ENCODE measurements at places on chromosomes 13 and 19. TPM values are rescaled to one million over a fixed set of nuclear protein-coding genes. Genes with fewer than 3 reads are reported as not detected.

The PDX1 gene
- not detected for total RNA-seq

The RUBCNL gene
- total RNA-seq, result 2.1 TPM

The NKPD1 gene
- 0.16 TPM for total RNA-seq

The ZNF296 gene
- total RNA-seq, result 0.98 TPM

The ZNF480 gene
- 8.0 TPM for total RNA-seq

The GRK1 gene
- not detected for total RNA-seq

The FAM124A gene
- 2.2 TPM for total RNA-seq

The C19orf67 gene
- not detected for total RNA-seq

DNA sequence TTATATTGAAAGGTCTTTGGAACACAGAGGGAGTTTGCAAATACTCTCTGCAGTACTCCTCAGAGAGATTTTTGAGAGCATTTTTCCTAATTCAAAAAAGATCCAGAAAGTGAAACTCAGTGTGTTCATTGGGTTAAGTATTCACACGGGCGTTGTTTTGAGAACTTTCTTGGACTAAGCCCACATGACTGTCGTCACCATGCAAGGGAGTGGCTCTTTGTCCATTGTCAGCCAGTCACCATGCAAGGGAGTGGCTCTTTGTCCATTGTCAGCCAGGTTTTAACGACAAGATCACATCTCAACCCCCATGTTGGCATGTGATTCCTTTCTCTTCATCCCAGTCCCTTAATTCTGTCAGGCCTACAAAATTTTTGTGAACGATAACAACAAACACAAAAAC, 81.2 kb upstream of the STK24 start:
- peak overlapping the region; percentile 54 for H3K27ac ChIP-seq
- H3K27me3 ChIP-seq, result no peaks in the 10 kb centered on the region
- DNase-seq, result no peak
- H3K4me1 ChIP-seq, result no peaks in the 10 kb centered on the region

DNA sequence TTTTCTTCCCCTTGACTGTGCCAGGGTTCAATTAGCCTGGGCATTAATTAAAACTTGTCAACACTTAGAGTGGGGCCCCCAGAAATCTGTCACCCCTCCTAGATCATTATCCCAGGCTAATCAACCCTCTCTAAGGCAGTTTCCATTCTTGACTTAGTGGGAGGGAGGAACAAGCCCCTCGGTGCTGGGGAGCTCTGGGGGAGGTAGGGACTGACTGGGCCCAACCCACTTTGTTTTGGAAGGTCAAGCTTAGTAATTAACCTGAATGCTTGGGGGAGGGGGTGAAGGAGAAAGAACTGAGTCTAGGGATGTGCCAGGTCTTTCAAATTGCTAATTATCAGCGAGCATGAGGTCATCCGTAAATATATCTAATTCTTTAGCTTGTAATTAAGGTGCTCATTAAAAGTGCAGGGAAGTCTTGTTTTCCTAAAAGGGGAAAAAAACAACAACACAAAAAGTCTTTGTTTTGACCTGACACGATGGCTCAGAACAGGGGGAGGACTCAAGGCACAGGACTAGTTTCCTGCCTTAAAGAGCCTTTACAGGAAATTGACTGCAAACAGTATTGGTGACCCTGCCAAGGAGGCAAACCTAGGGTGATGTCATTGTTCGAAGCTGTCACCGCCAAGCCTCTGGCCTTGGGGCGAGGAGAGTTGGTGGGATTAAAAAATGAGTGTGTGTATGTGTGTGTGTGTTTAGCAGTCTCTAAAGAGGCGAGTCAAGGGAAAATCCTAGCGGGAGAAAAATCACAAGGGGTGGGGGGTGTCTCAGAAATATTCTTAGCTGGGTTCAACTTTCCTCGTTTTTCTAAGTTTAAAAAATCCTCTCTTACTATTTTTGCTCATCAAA, 19.4 kb downstream of the ACTN4 start:
- no peak overlapping the region for H3K4me3 ChIP-seq
- H3K27ac ChIP-seq, result peak overlapping the region; percentile 98
- H3K36me3 ChIP-seq, result no peaks in the 10 kb centered on the region
- H3K27me3 ChIP-seq, result no peaks in the 10 kb centered on the region
- peaks cover 37% of the 10 kb centered on the region for H3K4me1 ChIP-seq

DNA sequence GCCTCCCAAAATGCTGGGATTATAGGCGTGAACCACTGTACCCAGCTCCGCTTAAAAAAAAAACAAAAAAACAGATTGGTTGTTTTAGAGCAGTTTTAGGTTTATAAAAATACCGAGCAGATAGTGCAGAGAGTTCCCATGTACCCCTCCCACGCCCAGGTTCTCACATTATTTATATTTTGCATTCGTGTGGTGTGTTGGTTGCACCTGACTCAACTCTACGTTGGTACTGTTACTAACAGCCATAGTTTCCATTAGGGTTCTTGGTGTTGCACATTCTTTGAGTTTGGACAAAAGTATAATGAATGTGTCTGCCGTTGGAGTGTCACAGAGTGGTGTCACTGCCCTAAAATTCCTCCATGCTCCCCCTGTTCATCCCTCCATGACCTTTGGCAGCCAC, 29.1 kb downstream of the MYO9B start:
- H3K4me3 ChIP-seq, result no peak overlapping the region
- H3K36me3 ChIP-seq, result no peaks in the 10 kb centered on the region
- peaks cover 10% of the 10 kb centered on the region for H3K4me1 ChIP-seq
- no peak overlapping the region for H3K27ac ChIP-seq

- H3K27me3 ChIP-seq, result no peaks in the 10 kb centered on the region
- H3K27ac ChIP-seq, result peak overlapping the region; percentile 67
- H3K36me3 ChIP-seq, result no peaks in the 10 kb centered on the region
- H3K4me3 ChIP-seq, result no peak overlapping the region
- no peaks in the 10 kb centered on the region for H3K4me1 ChIP-seq
Observed at GRCh38 chr13:97027162-97027554, 32.9 kb upstream of the OXGR1 start.

GRCh38 chr19:56142087-56142787, 1.1 kb downstream of the ZNF444 start:
- H3K4me1 ChIP-seq, result peaks cover 22% of the 10 kb centered on the region
- no peaks in the 10 kb centered on the region for H3K36me3 ChIP-seq
- peak; percentile 62 for DNase-seq
- H3K4me3 ChIP-seq, result no peak overlapping the region
- H3K27me3 ChIP-seq, result no peaks in the 10 kb centered on the region

DNA sequence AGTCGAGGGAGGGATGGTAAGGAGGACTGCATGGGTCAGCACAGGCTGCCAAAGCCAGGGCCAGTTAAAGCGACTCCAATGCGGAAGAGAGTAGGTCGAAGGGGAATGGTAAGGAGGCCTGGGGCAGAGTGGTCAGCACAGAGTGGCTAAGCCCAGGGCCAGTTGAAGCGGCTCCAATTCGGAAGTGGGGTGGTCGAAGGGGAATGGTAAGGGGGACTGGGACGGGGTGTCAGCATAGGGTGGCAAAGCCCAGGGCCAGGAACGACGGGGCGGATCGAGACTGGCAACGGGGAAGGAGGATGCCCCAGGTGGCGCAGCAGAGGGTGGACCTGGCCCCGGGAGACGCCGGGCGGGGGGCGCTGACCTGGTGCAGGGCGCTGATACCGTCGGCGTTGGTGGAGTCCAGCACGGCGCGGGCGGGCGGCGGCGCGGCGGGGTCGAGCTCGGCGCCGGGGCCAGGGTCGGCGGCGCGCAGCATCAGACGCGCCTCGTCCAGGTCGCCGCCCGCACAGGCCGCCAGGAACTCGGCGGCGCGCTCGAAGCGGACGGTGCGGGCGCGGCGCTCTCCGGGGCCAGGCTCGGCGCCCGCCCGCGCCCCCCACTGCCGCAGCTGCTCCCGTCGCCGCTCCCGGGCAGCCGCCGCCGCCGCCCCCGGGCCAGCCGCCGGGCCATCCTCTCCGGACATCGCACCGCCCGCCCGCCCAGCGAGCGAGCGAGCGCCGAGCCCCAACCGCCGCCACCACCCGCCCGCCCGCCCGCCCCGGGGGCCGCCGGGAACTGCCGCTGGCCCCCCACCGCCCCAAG, at the start of gene PPP1R12C:
Gene PPP1R12C (minus strand): TSS at position 779 of the 804 bp plus-strand sequence. CDS start 94 bp downstream, at position 685.
- H3K4me3 ChIP-seq, result peak within 1 kb of the TSS; percentile 86
- no peak for DNase-seq
- H3K27ac ChIP-seq, result peak within 1 kb of the TSS; percentile 96
- no peaks in the 10 kb centered on the region for H3K27me3 ChIP-seq
- no peaks in the 10 kb centered on the region for H3K4me1 ChIP-seq

- no peak for DNase-seq
- peak overlapping the region; percentile 90 for H3K4me3 ChIP-seq
- no peaks in the 10 kb centered on the region for H3K27me3 ChIP-seq
- H3K27ac ChIP-seq, result peak overlapping the region; percentile 94
- no peaks in the 10 kb centered on the region for H3K36me3 ChIP-seq
Observed at GRCh38 chr19:55641426-55642152, 787 bp downstream of the ZNF580 start.

DNA sequence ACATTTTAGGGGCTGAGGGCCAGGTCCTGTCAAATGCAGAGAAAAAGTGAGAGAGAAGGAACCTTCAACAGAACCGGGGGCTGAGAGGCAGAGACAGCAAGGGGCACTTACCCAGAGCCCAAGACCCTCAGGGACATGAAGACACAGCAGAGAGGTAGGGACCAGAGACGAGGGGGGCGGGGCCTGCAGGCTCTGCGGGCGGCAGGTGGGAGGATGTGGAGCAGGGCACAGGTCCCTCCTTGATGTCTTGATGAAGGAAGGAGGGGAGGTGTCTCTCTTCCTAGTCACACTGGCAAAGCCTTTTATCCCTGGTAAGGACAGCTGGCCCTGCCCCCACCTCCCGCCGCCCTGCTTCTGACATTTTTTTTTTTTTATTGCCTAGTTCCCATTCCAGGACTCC, at the start of gene KLK14:
Gene KLK14 (minus strand): TSS at position 277 of the 400 bp plus-strand sequence. CDS start 273 bp downstream, at position 4.
- H3K27me3 ChIP-seq, result no peaks in the 10 kb centered on the region

DNA sequence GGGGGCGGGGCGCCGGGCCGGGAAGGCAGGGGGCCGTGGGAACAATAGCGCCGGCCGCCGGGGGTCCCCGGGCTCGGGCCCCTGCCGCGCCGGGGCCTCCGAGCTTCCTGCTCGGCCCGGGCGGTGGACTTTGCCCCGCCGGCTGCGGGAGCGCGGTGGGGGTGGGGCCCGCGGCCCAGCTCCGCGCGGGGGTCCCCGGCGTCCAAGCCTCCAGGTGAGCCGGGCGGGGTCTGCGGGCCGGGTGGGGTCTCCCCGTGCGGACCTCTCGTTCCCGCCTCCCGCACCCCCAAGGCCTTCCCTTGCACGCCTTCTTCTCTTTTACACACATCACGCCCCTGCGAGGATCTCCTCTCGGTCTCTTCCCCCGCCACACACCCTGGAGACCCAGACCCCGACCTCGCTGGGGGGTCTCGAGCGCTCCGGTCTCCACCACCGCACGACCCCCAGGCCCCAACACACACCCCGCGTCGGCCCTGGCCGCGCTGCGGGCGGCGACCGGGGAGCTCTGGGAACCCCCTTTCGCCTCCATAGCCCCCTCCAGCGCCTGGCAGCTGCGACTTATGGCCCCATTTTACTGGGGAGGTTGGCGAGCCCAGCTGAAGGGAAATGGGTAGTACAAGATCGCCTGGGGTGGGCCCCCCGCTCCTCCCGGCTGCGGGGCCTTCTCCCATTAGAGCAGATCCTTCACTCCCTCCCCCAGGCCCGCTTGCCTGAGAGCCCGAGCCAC, 711 bp downstream of the CAMSAP3 start:
- no peaks in the 10 kb centered on the region for H3K36me3 ChIP-seq
- no peaks in the 10 kb centered on the region for H3K27me3 ChIP-seq
- H3K4me1 ChIP-seq, result no peaks in the 10 kb centered on the region
- H3K27ac ChIP-seq, result peak overlapping the region; percentile 71
- H3K4me3 ChIP-seq, result no peak overlapping the region

GRCh38 chr13:103238441-103238840, 172.2 kb upstream of the SLC10A2 start:
- H3K27me3 ChIP-seq, result no peaks in the 10 kb centered on the region
- DNase-seq, result no peak
- no peaks in the 10 kb centered on the region for H3K36me3 ChIP-seq

GRCh38 chr13:25871389-25872125, 180.3 kb downstream of the SHISA2 start:
- no peak overlapping the region for H3K4me3 ChIP-seq
- no peaks in the 10 kb centered on the region for H3K4me1 ChIP-seq
- no peak for DNase-seq
- H3K27ac ChIP-seq, result no peak overlapping the region
- no peaks in the 10 kb centered on the region for H3K27me3 ChIP-seq

DNA sequence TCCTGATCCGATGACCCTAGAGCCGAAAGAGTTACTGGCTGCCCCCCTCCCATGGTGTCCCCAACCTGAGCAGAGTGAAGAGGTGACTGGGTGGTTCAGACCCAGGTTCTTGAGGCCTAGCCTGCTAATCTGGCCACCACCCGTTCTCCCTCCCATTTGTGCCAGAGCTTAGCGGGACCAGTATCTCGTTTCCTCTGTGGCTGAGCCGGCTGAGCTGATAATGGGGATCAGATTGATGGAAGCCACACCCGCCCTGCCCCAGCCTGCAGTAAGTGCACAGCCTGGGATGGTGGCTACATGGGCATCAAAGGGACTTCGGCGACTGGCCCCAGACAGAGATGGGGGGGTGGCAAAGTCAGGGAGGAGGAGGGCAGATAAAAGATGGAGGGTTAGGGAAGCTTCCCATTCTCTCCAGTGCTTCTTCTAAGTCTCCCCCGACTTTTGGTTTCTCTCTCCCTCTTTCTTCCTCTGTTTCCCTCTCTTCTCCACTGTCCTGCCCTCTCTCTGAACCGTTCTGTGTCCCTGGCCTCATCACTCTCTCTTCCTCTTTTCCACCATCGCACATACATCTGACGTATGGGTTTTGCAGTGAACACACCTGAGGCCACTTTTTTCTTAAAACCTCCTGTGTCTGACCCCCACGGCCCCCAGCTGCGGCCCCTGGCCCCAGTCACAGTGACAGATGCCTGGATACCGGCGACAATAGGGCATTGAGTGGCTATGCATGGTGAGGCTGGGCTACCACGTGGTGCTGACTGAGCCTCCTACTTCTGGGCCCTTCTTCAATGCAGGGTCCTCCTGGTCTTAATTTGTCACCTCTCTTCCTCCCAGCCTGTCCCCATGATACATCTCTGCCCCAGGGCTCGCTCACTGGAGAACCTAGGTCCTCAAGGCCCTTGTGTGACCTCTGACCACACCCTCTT, 2.4 kb downstream of the ELAVL3 start:
- DNase-seq, result no peak
- no peaks in the 10 kb centered on the region for H3K36me3 ChIP-seq
- no peak overlapping the region for H3K4me3 ChIP-seq
- peaks cover 13% of the 10 kb centered on the region for H3K4me1 ChIP-seq
- no peak overlapping the region for H3K27ac ChIP-seq
- H3K27me3 ChIP-seq, result peaks cover 18% of the 10 kb centered on the region

Measured in breast epithelium (tissue), 4 donors.